CD4-positive, alpha-beta T cell treated with Interleukin-1 beta for 1 hour (primary cell): ENCODE measurements at places on chromosomes 2 and 18.
A peak's percentile ranks its signal among the peaks of the same experiment; 100 is the strongest.

DNA sequence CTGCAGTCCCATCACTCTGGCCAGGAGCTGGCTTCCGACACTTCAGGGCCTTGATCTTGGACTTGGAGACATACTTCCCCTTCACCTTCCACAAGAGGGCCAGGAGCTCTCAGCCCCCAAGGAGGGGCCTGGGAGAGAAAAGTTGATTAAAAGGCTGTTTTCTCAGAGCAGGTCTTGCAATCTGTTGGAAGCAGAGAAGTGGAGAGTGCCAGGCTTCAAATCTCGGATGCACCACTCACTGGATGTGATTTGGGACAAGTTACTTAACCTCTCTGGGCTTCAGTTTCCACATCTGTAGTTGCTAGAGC lies 255.3 kb downstream of the CYP26B1 start:
- DNase-seq, result no peak

DNA sequence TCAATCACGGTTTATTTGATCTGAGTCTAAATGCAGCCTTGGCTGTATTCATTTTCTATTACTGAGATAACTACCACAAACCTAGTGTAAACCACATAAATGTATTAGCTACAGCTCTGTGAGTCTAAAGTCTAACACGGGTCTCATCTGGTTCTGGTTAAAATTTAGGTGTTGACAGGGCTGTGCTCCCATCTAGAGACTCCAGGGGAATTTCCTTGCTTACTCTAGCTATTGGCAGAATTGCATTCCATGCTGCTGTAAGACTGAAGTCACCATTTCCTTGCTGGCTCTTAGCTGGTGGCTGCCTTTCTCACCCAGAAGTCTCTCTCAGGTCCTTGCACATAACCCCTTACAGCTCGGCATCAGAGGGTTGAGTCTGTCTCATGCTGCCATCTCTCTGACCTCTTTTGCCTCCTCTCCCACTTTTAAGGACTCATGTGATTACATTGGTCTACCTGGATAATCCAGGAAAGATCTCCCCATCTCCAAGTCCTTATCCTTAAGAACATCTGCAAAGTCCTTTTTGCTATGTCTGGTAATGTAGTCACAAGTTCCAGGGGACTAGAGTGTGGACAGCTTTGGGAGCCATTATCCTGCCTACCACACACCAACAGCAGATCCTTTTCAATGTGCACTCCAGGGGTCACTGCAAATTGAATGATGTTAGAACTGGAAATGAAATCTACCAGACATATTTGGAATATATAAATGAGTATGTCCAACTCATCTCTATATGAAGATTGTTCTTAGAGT lies 207.0 kb upstream of the AGAP1 start:
- no peak for DNase-seq

GRCh38 chr2:240143801-240144648 lies 3.6 kb upstream of the OTOS start:
- peak; percentile 73 for DNase-seq

- no peak for DNase-seq
Measured at GRCh38 chr2:176268976-176269318, 295 bp upstream of the MTX2 start.

DNA sequence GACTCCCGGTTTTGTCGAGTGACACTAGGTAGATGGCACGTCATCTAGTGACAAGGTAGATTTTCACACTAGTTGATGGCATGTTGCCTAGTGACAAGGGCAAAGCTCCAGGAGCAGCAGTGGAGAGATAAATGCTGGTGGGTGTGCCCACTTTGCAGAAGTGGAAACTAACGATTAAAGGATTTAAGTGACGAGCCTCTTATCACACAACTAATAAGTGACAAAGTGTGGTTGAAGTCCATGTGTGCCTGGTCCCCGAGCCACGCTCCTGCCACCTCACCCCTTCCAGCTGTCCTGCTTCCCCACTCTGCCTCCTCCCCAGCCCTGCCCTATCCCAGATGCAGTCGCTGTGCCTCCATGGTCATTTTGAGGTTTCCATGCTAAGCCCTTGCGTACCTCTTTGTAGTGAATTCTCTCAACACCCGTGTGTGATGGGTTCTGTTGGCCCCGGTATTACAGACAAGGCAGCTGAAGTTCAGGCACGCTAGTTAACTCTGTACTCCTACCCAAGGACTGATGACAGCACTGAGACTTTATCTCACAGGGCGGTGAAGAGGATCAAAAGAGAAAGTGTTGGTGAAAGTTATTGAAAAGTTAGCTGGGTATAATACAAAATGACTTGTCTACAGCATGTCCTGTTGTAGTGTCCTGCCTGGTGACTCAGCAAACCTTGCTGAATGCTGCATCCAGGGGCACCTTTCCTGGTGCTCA lies 113.4 kb upstream of the GLI2 start:
- no peak for DNase-seq

- DNase-seq, result no peak
Measured at GRCh38 chr2:124323321-124323720, 298.2 kb downstream of the CNTNAP5 start.

GRCh38 chr2:86518481-86518880 lies 44.8 kb downstream of the CHMP3 start:
- DNase-seq, result peak; percentile 51
